ENCODE measurements at places on chromosomes 1 and 21. TPM values are rescaled to one million over a fixed set of nuclear protein-coding genes. Genes with fewer than 3 reads are reported as not detected.
A peak's percentile ranks its signal among the peaks of the same experiment; 100 is the strongest.

The AMY1C gene
- total RNA-seq: not detected

The HTR1D gene
- total RNA-seq: not detected

The KLF17 gene
- total RNA-seq: not detected

The TENT5C gene
- total RNA-seq: 0.91 TPM

The PRDM16 gene
- total RNA-seq: 1.4 TPM

DNA sequence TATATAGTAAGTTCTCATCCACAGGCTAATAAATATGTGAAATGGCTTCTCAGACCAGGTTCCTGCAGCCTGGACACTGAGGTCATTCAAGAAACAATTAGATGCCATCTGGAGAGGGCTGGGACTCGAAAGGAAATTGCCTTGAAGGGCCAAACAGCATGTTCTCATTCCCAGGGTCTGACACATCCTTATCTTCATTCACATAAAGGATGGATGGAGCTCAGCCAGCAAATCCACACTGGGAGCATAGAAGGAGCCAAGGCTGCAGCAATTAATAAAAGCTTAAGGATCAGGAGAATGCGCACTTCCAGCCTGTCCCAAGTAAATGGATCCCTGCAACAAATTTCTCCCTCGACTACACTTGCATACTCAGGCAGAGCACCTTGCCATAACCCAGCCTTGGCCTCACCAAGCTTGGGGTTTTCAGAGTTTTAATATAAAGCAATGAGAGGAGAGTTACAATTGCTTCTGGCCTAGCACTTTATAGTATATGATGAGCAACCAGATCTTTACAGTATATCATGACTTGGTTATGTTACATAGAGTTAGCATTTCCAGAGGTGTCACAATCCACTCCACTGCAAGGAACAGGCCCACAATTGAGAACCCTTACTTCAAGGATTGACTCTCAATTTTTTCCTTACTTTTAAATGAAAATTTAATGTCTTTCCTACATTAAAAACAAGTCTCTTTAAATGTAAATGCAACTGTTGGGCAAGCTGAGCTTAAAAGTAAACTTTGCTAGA is 55.9 kb downstream of the BCAR3 start:
- H3K27me3 ChIP-seq: no peaks in the 10 kb centered on the region
- H3K4me1 ChIP-seq: peaks cover 15% of the 10 kb centered on the region
- 0 out of 2 replicates have a peak, but pooled peaks cover 3% of the 10 kb centered on the region for H3K36me3 ChIP-seq
- DNase-seq: no peak

DNA sequence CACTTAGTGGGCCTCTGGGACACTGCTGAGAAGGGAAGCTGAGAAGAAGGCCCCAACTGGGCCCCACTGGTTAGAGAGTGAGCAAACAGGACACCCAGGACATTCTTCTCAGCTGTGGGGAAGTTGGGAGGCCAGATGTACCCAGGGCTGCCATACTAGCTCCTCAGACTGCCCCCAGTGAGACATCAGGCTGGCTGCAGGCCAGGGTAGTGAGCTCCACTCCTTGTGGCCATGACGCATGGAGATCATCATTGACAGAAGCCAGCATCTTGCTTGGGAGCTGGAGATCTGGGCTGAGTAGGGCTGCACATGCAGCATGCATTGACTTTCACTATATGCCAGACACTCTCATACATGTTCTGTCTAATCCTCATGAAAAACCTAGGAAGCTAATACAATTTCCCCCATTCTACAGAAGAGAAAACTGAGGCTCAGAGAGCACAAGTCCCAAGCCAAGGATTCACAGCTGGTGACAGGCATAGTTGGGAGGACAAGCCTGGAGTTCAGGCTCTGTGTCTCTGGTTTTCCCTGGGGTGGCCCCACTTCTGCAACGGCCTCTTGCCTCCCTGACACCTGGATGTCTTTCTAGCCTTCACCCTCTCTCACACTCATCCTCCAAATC is 24.1 kb upstream of the MYCL start:
- peaks cover 6% of the 10 kb centered on the region for H3K4me1 ChIP-seq
- no peak overlapping the region for H3K27ac ChIP-seq
- no peaks in the 10 kb centered on the region for H3K36me3 ChIP-seq
- H3K4me3 ChIP-seq: no peak overlapping the region

GRCh38 chr1:221979444-221980032 is 237.6 kb upstream of the DUSP10 start:
- no peak overlapping the region for H3K4me3 ChIP-seq
- peaks cover 3% of the 10 kb centered on the region for H3K36me3 ChIP-seq

- H3K4me3 ChIP-seq: no peak overlapping the region
- DNase-seq: no peak
- no peaks in the 10 kb centered on the region for H3K36me3 ChIP-seq
- no peaks in the 10 kb centered on the region for H3K27me3 ChIP-seq
- H3K4me1 ChIP-seq: peaks cover 11% of the 10 kb centered on the region
- H3K27ac ChIP-seq: no peak overlapping the region
These were observed 23.6 kb upstream of the TBX15 start for GRCh38 chr1:119011706-119012105.

GRCh38 chr1:207825719-207826556 is 74.1 kb downstream of the CD46 start:
- H3K36me3 ChIP-seq: no peaks in the 10 kb centered on the region
- DNase-seq: no peak
- H3K27me3 ChIP-seq: no peaks in the 10 kb centered on the region
- H3K4me3 ChIP-seq: no peak overlapping the region
- no peak overlapping the region for H3K27ac ChIP-seq
- no peaks in the 10 kb centered on the region for H3K4me1 ChIP-seq

DNA sequence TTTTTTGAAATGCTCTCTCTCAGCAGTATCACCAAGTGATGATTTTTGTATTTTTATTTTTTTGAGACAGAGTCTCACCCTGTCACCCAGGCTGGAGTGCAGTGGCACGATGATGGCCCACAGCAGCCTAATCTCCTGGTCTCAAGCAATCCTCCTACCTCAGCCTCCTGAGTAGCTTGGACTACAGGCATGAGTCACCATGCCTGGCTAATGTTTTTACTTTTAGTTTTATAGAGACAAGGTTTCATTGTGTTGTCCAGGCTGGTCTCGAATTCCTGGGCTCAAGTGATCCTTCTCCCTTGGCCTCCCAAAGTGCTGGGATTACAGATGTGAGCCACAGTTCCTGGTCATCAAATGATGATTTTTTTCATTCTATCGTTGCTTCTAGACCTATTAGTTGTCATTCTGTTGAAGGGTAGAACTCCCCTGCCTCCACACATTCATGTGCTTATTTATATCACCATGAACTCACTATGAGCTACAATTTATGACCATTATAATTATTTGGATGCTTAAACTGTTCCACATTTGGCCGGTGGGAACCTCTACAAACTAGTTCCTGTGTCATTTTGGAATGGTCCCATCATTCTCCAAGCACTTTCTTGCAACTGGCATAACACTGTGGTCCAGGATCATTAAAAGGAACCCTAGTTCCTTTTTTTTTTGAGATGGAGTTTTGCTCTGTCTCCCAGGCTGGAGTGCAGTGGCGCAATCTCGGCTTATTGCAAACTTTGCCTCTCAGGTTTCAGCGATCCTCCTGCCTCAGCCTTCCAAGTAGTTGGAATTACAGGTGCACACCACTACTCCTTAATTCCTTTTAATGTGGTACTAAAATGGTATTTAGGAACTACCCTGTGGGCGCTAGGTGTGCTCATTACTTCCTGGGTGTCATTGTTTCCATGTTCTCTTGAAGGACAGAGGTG is 20.2 kb upstream of the TOR3A start:
- no peak for DNase-seq
- H3K27ac ChIP-seq: no peak overlapping the region

- no peak overlapping the region for H3K27ac ChIP-seq
- no peak overlapping the region for H3K4me3 ChIP-seq
- DNase-seq: no peak
- peaks cover 5% of the 10 kb centered on the region for H3K4me1 ChIP-seq
- H3K27me3 ChIP-seq: no peaks in the 10 kb centered on the region
These were observed 1.2 kb upstream of the ARPC5 start for GRCh38 chr1:183636783-183637182.

DNA sequence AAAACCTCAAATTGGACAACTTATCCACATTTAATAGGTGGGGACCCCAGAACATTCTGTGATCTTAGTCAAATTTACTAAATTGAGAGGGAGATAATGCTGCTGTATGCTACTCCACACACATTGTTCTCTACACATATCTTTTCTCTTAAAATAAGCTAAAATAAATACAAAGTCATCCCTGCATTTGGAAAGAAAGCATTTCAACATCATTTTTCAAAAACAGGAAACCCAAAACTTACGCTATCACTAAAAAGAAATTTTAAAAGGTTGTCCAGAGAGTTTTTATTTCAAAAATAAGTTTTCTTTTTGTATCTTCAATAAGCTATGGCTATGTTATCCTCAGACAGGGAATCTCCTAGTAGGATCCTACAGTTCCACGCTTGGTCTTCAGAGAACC is 19.5 kb upstream of the OR6N2 start:
- no peak for DNase-seq
- H3K27me3 ChIP-seq: no peaks in the 10 kb centered on the region
- no peak overlapping the region for H3K27ac ChIP-seq
- H3K4me3 ChIP-seq: no peak overlapping the region
- H3K4me1 ChIP-seq: no peaks in the 10 kb centered on the region

DNA sequence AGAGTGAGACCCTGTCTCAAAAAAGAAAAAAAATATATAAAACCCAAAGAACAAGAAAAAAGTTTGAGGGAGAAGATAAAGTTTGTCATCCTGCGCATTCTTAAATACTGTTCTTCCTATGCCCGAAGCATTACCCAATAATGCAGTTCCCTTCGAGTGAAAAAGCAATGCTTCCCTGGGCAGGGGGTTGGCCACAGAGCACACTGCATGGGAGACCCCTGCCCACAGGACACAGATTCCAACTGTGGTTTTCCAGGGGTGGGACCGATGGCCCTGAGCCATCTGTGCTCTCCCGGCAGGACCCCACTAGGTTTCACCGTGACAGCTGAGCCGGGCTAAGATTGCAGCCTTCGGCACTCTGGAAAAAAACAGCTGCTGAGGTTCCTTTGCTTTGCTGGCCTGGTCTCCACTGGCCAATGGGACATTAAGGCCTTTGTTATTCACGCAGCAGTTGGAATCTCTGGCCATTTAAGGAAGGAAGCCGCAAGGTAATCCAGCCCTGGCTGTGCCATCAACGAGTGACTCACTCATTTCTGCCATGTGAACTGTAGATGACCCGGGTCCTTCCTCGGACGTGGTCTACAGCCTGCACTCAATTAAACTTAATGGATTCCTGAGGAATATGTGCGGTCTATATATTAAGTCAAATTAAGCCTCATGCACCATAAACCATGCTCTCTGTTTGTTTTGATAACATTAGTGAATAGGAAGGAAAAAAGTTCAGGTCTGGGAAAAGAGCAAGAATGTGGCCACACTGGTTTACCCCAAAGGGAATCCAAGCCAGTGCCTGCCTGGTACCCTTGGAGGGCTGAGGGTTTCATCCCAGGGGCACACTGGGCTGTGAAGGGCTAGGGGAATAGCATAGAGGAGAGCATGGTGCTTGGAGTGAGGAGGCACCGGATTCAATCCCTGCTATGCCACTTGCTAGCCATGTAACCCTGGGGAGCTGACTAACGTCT is 163.2 kb downstream of the ZBTB18 start:
- H3K27ac ChIP-seq: peak overlapping the region; percentile 78
- no peaks in the 10 kb centered on the region for H3K27me3 ChIP-seq
- H3K4me3 ChIP-seq: no peak overlapping the region
- H3K36me3 ChIP-seq: no peaks in the 10 kb centered on the region
- peak; percentile 99 for DNase-seq

- H3K27ac ChIP-seq: no peak overlapping the region
- no peaks in the 10 kb centered on the region for H3K36me3 ChIP-seq
- H3K27me3 ChIP-seq: no peaks in the 10 kb centered on the region
- H3K4me1 ChIP-seq: 0 out of 2 replicates have a peak, but pooled peaks cover 2% of the 10 kb centered on the region
- no peak overlapping the region for H3K4me3 ChIP-seq
These were observed 73.9 kb upstream of the VTCN1 start for GRCh38 chr1:117284399-117285215.

DNA sequence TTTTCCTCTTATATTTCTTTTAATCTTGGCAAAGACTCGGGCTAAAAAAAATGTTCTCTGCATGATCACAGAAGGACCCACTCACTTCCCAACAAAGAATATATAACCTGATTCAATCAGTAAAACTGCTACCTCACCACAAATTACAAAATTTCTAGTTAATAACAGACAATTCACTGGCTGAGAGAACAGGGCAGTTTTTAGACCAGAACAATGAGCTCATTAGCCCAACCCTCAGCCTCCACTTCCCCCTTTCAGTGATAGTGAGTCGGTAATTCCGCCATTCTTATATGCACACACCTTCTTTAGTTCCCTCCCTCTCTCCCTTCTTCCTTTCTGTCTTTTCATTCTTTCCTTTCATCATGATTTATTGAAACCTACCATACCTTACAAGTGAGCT is 8.9 kb downstream of the SIPA1L2 start:
- no peaks in the 10 kb centered on the region for H3K27me3 ChIP-seq
- no peaks in the 10 kb centered on the region for H3K36me3 ChIP-seq
- no peak overlapping the region for H3K27ac ChIP-seq
- H3K4me1 ChIP-seq: no peaks in the 10 kb centered on the region
- DNase-seq: no peak

- DNase-seq: no peak
- no peaks in the 10 kb centered on the region for H3K4me1 ChIP-seq
- no peak overlapping the region for H3K27ac ChIP-seq
- H3K36me3 ChIP-seq: no peaks in the 10 kb centered on the region
- no peaks in the 10 kb centered on the region for H3K27me3 ChIP-seq
- no peak overlapping the region for H3K4me3 ChIP-seq
These were observed 185.4 kb downstream of the LRRIQ3 start for GRCh38 chr1:74012583-74012982.

DNA sequence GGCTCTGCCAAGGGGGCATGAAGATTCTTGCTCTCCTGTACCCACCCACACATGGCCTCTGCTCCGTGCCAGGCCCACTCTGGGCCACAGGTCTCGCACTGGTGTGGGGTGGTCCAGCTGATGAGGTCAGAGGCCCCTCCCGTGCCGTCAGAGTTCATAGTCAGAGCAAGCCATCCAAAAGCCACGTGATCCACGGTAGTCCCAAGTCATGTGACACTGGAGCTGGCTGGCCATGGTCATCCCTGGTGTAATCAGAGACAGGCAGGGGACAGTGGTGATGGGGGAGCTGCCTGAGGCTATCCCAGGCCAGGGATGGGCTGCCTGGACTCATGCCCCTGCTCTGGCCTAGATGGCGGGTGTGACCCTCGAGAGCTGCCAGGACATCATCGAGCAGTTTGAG is 10.5 kb downstream of the PLCH2 start:
- H3K27me3 ChIP-seq: peaks cover 15% of the 10 kb centered on the region
- H3K4me3 ChIP-seq: no peak overlapping the region
- H3K36me3 ChIP-seq: no peaks in the 10 kb centered on the region
- H3K27ac ChIP-seq: no peak overlapping the region
- no peaks in the 10 kb centered on the region for H3K4me1 ChIP-seq

- no peak overlapping the region for H3K27ac ChIP-seq
- H3K36me3 ChIP-seq: peaks cover 4% of the 10 kb centered on the region
- DNase-seq: no peak
- H3K4me1 ChIP-seq: peaks cover 38% of the 10 kb centered on the region
- H3K4me3 ChIP-seq: no peak overlapping the region
These were observed 110.7 kb downstream of the VPS13D start for GRCh38 chr1:12340544-12340930.
